Osteoblast (primary cell): ENCODE measurements at places on chromosomes 3 and 15. TPM values are rescaled to one million over a fixed set of nuclear protein-coding genes. Genes with fewer than 3 reads are reported as not detected.

GRCh38 chr3:182686033-182686886, 107.0 kb upstream of the ATP11B start:
- H3K27me3 ChIP-seq = peaks cover 14% of the 10 kb centered on the region
- H3K4me1 ChIP-seq = peaks cover 9% of the 10 kb centered on the region
- H3K36me3 ChIP-seq = no peaks in the 10 kb centered on the region
- DNase-seq = no peak
- H3K27ac ChIP-seq = no peak overlapping the region

DNA sequence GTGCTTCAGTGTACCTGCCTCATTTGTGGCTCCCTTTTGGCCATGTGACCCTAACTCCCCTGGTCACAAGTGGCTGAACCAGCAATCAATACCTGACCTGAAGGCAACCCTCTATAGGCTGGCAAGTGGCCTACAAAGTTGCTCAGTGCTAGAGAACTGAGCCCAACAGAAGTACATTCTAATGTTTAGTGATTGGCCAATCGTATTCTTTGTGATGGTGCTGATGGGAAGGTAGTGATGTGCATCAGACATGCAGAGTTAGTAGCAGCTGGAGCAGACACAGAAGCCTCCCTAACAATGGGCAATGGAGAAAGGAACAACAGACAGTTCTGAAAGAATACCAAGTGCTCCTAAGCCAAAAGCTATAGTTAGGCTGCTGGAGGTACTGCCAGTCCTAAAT, 10.4 kb upstream of the ATOSA start:
- no peaks in the 10 kb centered on the region for H3K27me3 ChIP-seq
- H3K4me1 ChIP-seq = no peaks in the 10 kb centered on the region
- DNase-seq = no peak
- H3K36me3 ChIP-seq = no peaks in the 10 kb centered on the region
- no peak overlapping the region for H3K4me3 ChIP-seq

GRCh38 chr3:41711651-41712050, 250.3 kb downstream of the ULK4 start:
- no peaks in the 10 kb centered on the region for H3K27me3 ChIP-seq
- peak overlapping the region; percentile 69 for H3K27ac ChIP-seq
- no peaks in the 10 kb centered on the region for H3K36me3 ChIP-seq
- H3K4me3 ChIP-seq = no peak overlapping the region
- H3K4me1 ChIP-seq = peaks cover 18% of the 10 kb centered on the region

GRCh38 chr15:77797270-77797669, 164.6 kb upstream of the LINGO1 start:
- DNase-seq = no peak
- no peaks in the 10 kb centered on the region for H3K27me3 ChIP-seq
- H3K36me3 ChIP-seq = no peaks in the 10 kb centered on the region
- no peak overlapping the region for H3K4me3 ChIP-seq
- no peaks in the 10 kb centered on the region for H3K4me1 ChIP-seq

DNA sequence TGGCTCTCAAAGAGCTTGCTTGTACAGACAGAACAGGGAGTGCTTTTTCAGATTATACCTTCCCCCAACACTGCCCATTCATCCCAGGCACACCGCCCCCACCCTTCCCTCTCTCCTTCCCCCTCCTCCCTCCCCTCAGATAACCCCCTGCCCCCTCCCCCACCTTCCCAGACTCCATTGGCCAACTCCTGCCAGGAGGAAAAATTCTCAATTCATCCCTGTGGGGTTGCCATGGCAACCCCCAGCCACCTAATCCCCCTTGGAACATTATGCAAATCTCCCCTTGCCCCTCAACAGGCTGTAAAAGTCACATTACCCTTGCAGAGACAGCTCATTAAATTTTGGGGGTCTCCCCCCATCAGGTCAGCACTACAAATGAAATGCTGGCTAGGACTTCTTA, 14.3 kb downstream of the TLE3 start:
- peak; percentile 67 for DNase-seq
- H3K27me3 ChIP-seq = no peaks in the 10 kb centered on the region
- H3K27ac ChIP-seq = no peak overlapping the region

Gene PPARG
- total RNA-seq = 7.2 and 9.4 TPM in 2 replicates

Gene PARP15
- total RNA-seq = 3.2 and 3.6 TPM in 2 replicates
